ENCODE measurements at places on chromosomes 3 and 15.

- DNase-seq = no peak
Measured at GRCh38 chr15:69926006-69926405, 171.7 kb downstream of the TLE3 start.

GRCh38 chr3:197749315-197749600 is 425 bp upstream of the FYTTD1 start:
- no peak for DNase-seq

GRCh38 chr3:140695361-140696061 is 17.6 kb downstream of the TRIM42 start:
- no peak for DNase-seq

DNA sequence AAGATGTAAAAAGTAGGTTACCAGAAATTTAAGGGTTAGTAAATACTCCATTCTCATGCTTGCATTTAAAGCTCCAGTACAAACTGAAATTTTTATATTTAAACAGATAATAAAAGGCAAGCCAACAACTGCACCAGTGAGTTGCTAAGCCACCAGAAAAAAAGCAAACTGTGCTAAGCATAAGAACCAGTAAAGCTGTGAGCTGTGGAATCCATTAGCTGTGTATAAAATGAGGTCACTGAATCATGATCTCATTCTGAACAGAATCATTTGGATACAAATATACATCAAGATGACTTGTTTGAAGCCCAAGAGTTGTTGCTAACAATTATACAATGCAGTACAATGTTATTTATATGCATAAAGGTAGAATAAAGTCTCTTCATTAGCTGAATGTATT is 1312.2 kb downstream of the SI start:
- DNase-seq = no peak

DNA sequence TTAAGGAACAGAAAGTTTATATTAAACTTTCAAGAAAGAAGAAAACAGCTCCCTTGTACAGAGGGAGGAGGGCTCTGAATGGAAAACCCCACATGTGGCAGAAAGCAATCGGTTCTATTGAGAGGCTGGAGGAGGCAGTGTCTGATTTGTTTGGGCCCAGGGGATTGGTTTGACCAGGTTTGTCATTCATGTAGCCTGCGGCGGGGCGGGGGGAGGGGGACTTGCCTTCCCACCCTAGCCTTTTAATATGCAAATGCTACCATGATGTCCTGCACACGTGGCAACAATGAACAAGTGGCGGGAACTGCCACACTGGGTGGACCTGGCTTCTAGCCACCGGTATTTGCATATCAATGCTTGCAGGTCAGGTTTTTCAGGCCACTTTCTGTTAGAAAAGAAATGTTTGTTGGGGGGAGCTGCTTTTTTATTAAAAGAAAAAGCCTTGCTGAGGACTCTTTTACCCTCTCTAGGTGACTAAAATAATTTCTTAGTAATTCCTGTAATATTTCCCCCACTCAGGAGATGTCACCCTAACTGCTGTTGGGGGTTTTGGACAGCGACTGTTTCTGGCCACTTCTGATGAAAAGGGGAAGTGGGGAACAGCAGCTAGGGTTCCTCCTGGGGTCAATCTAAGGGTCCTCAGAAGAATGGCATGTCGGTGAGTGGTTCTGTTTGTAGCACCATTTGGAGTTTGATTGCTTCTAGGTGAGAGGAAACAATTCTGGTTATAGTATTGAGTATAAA is 691.2 kb downstream of the TBL1XR1 start:
- no peak for DNase-seq

DNA sequence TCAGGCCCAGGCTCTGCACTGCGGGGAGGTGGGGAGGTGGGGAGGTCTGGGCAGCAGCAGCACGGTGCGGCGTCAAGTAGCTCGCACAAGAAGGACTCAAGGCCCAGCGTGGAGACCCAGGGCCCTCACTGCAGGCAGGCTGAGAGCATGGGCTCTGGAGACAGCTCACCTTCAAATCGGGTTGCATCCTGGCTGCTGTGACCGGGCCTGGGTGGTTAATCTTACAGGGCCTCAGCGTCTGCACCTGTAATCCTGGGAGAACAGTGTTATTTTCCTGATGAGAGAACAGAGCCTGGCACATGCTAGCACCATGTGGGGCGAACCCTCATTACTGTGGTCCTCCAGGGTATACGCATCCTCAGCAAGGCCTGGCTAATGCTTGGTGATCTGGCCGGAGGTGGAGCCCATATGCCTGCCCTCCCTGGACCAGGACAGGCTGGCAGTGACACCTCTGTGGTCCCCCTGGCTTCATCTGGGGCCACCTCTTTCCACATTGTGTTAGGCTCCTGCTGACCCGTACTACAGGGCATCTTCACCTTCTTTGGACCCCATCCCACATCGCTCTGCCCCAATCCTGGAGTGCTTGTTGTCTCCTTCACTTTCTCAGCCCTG is 55.5 kb downstream of the RGMA start:
- DNase-seq = no peak

DNA sequence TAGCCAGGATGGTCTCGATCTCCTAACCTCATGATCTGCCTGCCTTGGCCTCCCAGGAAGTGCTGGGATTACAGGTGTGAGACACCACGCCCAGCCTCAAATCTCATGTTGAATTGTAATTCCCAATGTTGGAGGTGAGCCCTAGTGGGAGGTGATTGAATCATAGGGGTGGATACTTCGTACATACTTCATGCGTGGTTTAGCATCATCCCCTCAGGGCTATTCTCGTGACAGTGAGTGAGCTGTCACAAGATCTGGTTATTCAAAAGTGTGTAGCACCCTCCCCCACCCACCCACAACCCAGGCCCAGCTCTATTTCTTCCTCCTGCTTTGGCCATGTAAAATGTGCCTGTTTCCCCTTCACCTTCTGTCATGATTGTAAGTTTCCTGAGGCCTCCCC is 236.9 kb upstream of the IL12A start:
- DNase-seq = no peak

- DNase-seq = no peak
Measured at GRCh38 chr3:13120928-13121552, 47.8 kb upstream of the IQSEC1 start.

DNA sequence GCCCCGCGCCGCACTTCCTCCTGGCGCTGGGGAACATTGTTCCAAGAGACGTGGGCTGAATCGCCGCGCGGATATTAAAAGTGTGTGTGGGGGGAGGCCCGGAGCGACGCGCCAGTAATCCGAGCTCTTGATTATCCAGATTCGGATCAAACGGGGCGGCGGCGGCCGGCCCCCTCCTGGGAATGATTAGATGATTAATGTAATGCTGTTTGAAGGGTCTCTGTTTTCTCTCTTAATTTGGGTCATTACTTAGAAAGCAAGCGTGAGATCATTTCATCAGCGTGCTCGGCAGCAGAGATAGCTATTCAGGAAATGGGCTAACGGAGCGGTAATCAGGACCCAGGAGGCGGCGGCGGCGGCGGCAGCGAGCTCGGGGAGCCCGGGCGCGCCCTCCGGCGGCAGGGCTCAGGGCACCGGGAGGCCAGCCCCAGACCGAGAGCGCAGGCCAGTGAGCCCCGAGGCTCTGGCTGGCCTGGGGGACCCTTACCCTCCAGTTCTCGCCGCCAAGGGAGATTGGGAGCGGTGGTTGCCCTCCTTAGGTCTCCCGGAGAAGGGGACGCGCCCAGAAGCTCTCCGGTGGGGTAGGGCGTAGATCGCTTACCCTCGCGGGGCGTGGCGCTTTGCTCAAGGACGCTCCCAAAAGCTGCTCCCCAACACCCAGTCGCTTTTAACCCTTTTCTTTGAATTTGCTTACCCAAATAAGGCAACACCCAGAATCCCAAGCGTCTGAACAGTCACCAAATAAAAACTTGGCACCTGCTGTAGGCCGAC is 4.5 kb downstream of the FEZF2 start:
- no peak for DNase-seq

DNA sequence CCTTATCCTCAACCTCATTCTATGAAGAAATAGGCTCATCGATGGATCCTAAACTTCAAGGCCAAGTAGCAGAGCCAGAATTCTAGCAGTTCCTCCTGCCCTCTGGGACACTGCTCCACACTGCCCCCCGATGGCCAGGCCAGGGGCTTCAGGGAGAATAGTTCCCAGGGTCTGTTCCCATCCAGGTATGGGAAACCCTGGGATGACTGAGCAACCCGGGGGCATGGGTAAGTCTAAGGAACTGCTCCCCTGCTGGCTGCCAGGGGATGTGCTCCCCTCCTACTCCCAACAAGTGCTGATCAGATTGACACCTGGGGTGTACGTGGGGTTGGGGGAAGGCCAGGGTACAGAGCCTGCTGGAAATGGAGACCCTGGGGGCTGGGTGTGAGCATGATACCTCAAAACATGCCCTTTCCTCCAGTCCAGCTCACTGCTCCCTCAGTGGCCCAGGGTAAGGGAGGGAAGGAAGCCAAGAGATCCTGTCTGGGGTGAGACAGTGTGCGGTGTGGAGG is 7.6 kb downstream of the ULK3 start:
- DNase-seq = no peak

- DNase-seq = no peak
Measured at GRCh38 chr15:42133886-42134502, 22.4 kb downstream of the PLA2G4F start.

- no peak for DNase-seq
Measured at GRCh38 chr15:55403531-55403930, 4.6 kb downstream of the CCPG1 start.

DNA sequence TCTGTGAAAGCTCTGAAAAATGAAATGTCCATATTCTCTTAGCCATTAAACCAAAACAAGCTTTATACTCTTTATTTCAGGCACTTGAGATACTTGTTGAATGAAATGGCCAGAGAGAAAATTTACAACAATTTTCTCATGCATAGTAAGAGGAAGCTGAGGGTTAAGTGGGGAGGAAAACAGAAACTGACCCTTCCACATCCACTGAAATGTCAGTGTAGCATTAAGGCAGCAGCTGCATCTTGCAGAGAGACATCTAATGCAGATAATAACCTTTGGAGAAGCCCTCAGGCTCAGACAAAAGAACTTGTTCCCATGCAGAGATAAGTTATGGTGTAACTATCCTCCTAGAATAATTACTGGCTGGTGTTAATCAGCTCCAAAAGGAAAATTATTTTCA is 34.0 kb downstream of the ZDHHC23 start:
- DNase-seq = no peak

GRCh38 chr3:9214599-9214998 is 34.8 kb downstream of the SRGAP3 start:
- DNase-seq = no peak

DNA sequence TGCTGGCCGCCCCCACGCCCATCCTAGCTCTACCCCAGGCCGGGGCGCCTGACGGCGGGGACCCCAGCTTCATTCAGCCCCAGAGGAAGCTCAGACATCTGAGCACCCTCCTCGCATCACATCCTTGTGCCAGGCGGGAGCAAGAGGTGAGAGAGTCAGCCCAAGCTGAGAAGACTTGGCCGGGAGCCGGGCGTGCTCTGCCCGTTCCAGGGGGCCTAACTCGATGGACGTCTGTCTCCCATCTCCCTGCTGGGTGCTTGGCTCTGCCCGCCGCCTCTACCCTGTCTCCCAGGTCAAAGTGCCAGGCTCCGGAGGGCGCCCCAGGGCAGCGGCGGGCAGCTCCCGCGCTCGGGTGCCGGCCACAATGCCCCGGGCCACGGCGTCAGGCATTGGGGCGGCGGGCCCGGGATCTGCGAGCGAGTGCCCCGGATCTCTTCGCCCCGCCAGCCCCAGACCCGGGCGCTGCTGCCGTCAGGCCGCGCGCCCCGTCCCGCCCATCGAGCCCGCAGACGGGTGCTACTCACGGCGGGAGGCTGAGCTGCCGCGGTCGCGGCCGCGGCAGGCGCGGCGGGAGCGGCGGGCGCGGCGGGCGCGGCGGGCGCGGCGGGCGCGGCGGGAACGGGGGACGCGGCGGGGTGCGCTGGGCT is 388 bp downstream of the DAPK2 start:
- no peak for DNase-seq

- DNase-seq = no peak
Measured at GRCh38 chr15:20358779-20359414, 182.7 kb downstream of the GOLGA6L6 start.

DNA sequence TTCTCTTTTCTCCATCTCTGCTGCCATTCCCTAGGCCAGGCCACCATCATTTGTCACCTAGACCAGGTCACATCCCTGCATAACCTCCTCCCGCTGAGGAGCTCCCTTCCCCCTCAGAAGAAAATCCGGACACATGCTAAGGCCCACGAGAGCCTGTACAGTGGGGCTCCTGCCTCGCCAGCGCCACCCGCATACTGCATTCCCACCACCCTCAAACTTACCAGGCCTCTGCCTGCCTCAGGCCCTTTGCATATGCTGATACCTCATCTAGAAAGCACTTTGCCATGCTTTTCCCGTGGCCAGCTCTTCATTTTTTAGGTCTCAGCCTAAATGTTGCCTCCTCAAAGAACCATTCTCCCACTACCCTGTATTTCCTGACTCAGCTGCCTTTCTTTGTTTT is 220.1 kb upstream of the CTDSPL start:
- DNase-seq = no peak

DNA sequence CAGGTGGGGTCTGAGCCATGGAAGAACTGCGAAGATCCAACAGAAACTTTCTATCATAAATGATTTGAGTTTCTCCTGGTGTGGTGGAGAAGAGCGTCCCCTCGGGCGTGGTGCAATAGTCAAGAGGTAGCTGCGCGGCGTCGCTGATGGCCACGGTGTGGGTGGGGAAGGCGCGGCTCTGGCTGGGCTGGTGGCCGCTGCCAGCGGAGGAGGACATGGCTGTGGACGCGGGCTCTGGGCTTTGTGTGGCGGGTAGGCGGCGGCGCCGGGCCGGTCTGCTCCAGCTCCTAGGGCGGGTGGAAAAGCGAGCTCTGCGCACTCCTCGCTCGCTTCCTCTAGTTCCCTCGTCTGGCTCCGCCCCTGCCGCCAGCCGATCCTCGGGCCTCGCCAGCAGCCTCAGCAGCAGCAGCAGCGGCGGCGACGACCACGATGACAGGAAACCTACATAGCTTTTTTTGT is 5.9 kb downstream of the STARD9 start:
- DNase-seq = peak; percentile 2

- DNase-seq = no peak
Measured at GRCh38 chr3:196531418-196531817, 16.3 kb upstream of the SMCO1 start.

DNA sequence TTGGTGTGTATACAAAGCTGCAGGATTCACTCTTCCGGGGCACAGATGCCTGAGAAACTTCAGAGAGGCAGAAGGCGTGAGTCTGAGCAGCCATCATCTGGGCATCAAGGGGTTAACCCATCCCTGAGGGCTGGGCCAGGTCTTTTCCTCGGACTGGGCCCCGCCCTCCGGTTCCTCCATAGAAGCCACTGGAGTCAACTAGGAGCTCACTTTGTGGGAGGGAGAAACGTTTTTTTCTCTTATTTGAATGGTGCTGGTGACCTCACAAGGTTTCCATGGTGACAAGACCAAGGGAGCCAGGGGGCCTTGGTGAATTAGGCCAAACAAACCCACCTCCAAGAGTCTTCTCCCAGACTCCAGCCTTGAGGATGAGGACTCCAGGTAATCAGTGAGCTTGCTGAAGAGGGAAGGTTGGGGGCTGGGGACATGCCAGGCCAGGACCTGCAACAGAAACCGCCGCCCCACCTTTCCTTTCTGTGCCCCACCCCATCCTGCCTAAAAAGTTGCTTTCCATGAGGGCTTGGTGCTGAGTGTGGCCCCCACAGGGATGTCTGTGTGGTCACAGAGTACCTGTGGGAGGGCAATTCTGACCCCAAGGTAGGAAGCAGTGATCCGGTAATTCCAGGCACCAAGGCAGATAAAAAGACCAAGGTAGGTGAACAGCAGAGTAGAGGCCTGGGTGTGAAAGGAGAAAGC is 14.8 kb upstream of the INSYN1 start:
- no peak for DNase-seq
